Motor neuron (in vitro differentiated cells): ENCODE measurements at places on chromosomes 1 and 21. TPM values are rescaled to one million over a fixed set of nuclear protein-coding genes. Genes with fewer than 3 reads are reported as not detected.

The COL11A1 gene
- total RNA-seq: 5.4 and 7.5 TPM in 2 replicates

The LY9 gene
- total RNA-seq: 0.15 and 0.32 TPM in 2 replicates

The S100A7A gene
- total RNA-seq: 0.14 and 0.16 TPM in 2 replicates

The SIPA1L2 gene
- 14.5 and 26.9 TPM in 2 replicates for total RNA-seq

The ASCL5 gene
- 0.48 and 0.76 TPM in 2 replicates for total RNA-seq

The CD160 gene
- total RNA-seq: 3.3 and 3.6 TPM in 2 replicates

The ZNF644 gene
- total RNA-seq: 82.2 and 89.5 TPM in 2 replicates
